Keratinocyte (primary cell): ENCODE measurements at places on chromosomes 11 and 22. TPM values are rescaled to one million over a fixed set of nuclear protein-coding genes. Genes with fewer than 3 reads are reported as not detected.

DNA sequence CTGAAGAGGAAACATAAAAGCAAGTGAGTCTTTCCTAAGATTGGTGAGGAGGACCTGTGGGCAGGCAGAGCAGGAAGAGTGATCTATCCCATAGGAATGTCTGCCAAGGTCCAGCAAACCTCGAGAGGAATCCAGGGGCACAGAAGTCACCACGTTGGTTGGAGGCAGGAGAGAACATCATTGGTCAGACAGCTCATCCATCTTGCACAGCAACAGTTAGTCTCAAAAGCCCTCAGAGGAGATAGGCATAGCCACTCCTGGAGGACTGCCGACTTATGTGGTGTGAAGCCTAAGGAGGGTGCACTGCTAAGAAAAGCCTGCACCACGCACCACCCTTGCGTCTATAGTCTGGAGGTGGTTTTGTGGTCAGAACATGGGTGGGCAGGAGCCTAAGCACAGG, 109.1 kb downstream of the RASSF10 start:
- DNase-seq, result peak; percentile 97

DNA sequence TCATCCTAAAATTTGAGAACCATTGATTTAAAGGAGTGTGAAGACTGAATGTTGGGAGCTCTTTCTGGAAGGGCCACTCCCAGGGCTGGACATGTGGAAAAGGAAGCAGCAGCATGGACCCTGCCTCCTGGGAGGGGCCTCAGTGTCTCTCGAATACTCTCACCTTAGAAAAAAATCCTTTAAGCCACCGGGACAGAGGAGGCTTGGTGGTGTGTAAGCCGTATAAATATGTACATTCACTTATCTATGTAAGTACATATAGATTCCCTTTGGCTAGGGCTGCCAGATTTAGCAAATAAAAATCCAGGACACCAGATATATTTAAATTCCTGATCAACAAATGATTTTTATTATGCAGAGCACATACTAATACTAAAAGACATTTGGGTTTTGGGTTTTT, 17.6 kb downstream of the NTM start:
- DNase-seq, result no peak

GRCh38 chr11:13206086-13206640, 71.4 kb upstream of the BMAL1 start:
- no peak for DNase-seq

- no peak for DNase-seq
Measured at GRCh38 chr22:47535681-47536080, 773.2 kb downstream of the TBC1D22A start.

- no peak for DNase-seq
Measured at GRCh38 chr11:38553148-38553547, 1955.1 kb upstream of the RAG2 start.

Gene PATZ1
- 2.5 to 5.0 TPM (median 3.4 TPM) in 3 replicates for polyA plus RNA-seq

Gene TCF20
- polyA plus RNA-seq, result 20.9 to 35.0 TPM (median 23.9 TPM) in 3 replicates
